Immature natural killer cell (primary cell): ENCODE measurements at places on chromosomes 4 and X. TPM values are rescaled to one million over a fixed set of nuclear protein-coding genes. Genes with fewer than 3 reads are reported as not detected.

PDZD4 gene
- polyA plus RNA-seq = 11.4 TPM

RAB40AL gene
- polyA plus RNA-seq = not detected

BCLAF3 gene
- polyA plus RNA-seq = 1.2 TPM

ZNF630 gene
- 1.1 TPM for polyA plus RNA-seq

TTC29 gene
- polyA plus RNA-seq = not detected

SMIM20 gene
- 51.6 TPM for polyA plus RNA-seq

IQCM gene
- not detected for polyA plus RNA-seq

FAM53A gene
- polyA plus RNA-seq = 0.38 TPM

- DNase-seq = no peak
Measured at GRCh38 chr4:57614257-57614932, 504.2 kb upstream of the IGFBP7 start.

DNA sequence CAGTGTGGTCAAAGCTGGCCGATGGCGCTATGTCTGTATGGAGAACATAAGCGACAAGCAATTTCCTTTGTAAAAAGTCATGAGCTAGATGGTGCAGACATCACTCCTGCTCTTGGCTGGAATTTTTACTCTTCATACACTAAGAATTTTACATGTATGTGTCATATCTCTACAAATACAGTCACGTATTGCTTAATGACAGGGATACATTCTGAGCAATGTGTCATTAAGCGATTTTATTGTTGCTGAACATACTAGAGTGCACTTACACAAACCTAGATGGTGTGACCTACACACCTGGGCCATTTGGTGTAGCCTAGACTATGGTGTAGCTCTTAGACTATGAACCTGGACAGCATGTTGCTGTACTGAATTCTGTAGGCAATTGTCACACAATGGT, 185.4 kb downstream of the SOWAHB start:
- DNase-seq = no peak

- DNase-seq = no peak
Measured at GRCh38 chr4:103168993-103169392, 29.1 kb downstream of the CENPE start.

- DNase-seq = no peak
Measured at GRCh38 chrX:140434347-140434746, 70.5 kb downstream of the SOX3 start.

GRCh38 chr4:75135068-75135825, 202.3 kb downstream of the PARM1 start:
- DNase-seq = no peak

GRCh38 chr4:128847082-128847724, 37.7 kb downstream of the JADE1 start:
- DNase-seq = no peak

DNA sequence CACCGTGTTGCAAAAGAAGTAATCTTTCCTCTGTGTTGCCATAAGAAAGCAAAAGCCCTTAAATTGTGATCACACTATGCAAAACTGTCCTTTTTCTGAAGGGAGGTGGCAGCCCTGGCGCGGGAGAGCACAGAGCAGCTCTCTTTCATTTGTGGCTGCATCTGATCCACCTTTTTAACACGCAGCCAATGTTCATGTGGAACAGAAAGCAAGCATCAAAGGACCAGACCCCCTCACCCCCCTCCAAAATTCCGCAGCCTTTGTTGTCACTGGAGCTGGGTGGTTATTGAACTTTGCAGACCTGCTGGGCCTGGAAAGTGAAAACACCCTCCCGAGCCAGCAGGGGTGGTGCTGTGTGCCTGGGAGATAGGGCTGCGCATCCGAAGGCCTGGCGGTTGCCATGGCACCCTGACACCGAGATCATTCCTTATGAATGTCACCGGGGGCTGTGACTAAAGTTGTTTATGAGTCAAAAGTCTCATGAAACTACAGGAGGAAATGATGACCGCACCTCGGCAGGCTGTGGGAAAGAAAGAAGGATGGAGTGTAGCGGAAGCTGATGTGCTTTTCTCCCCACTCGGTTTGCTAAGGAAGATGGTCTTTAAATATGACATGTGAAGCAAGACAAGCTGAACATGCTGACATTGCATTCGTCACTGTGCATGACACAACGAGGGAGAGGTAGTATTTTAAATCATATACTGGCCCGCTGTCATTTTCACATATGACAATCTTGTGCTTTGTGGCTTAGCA, 367.4 kb downstream of the UNC5C start:
- DNase-seq = no peak

GRCh38 chr4:102416765-102417164, 71.5 kb upstream of the SLC39A8 start:
- DNase-seq = no peak

DNA sequence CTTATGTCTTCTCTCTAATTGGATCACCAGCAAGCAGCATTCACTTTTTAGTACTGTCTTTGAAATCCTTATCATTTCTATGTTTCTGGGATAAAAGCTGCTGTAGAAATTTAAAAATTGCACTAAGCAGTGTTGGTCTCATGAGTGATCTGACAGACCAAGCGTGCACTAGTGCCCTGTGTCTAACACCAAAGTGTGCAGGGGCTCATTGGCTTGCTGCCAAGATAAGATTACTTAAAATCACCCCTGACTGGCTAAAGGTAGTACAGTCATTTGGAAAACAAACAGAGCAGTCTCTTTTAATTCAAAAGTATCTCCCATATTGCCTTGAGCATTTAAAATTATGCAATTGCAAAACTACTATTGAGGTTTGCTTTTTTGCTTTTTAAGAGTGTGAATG, 304.6 kb downstream of the ARAP2 start:
- no peak for DNase-seq

- DNase-seq = no peak
Measured at GRCh38 chr4:53920116-53920515, 144.3 kb downstream of the CHIC2 start.

- DNase-seq = no peak
Measured at GRCh38 chrX:130111220-130112154, 1.2 kb upstream of the ELF4 start.
